ENCODE measurements at places on chromosomes 4 and X. TPM values are rescaled to one million over a fixed set of nuclear protein-coding genes. Genes with fewer than 3 reads are reported as not detected.

TBL1X gene
- polyA plus RNA-seq = 27.1 TPM

MMRN1 gene
- 2.8 TPM for polyA plus RNA-seq

NKX6-1 gene
- not detected for polyA plus RNA-seq

GRCh38 chr4:145602129-145602760 is 16.9 kb upstream of the MMAA start:
- DNase-seq = no peak

- DNase-seq = no peak
These were observed 102.4 kb downstream of the CPE start for GRCh38 chr4:165481053-165481835.

DNA sequence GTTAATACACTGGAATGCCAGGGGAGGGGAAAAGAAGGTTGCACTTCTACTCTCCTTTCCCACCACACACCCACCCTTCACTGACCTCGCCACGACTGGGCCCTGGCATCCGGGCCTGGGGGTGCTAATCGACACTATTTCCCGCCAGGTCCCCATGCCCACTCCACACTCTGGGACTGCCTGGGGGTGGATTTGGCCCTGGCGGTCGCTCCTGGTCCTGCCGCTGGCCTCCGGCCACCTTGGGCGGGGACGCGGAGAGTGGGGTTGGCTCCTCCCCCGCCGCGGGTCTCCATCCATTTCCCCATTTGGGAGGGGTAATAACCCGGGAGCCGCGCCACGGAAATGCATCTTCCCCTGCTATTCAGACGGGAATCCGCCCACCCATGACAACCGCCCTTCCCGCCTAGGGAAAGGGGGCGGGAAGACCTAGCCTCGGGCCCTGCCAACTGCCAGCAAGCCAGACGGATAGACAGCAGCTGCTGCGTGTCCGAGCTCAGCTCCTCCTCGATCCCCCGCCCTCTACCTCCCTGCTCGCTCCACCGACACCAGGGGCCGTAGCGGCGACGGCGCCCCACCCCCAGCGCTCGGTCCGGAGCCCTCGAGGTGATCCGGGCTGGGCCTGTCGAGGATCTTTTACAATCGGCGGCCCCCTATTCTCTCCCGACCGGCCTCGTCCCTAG is 78.1 kb downstream of the RLIM start:
- DNase-seq = no peak

DNA sequence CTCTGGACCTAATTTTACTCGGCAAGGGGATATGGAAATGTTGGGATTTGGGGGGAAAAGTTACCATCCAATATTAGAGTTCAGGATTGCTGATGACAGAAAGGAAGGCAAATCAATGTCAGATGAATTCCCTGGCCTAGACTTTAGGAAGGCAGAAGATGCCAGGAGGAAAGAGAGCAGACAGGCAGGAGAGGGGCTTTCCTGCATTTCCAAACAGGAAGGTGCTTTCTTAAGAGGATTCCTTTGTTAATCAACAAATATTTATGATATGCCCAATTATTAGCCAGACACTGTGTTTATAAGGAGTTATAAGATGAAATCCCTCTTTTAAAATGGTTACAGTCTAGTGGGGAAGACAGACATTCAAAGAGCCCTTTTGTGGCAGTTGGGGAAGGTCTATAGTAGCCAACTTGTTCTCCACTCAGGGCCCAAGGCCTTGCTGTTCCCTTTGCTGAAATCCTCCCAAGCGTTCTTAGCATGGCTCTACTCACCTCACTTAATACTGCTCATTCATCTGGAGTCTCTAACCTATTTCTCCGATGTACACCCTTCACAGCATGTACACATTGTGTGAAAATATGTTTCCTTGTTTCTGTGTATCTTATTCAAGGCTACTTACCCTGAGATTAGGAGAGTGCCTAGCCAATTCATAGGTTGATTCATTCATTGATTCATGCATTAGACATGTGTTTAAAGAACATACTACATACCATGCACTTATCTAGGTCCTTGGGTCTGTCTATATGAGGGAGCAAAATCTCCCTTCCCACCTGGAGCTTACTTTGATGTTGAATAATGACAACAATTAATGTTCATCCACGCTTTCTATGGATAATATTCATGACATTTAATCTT is 5.3 kb downstream of the IGFBP7 start:
- DNase-seq = no peak

DNA sequence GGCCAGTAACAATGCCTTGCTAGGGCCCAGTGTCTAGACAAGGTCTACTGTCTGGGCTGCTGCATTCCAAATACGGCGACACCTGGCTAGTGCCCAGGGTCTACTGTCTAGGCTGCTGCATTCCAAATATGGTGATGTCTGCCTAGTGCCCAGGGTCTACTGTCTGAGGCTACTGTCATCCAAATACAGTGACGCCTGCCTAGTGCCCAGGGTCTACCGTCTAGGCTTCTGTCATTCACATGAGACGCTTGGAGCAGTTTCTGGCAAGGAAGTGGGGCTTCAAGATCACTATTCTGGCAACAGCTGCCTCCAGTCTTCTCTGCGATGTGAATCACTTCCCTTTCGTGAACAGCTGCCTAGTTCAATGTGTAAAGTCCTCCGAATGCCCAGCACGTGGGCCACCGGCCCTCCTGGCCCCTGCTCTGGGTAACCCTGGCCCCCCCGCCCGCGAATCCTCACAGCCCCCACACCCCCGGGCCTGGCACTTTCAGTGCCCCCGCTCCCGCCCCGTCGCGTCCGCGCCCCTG is 12.7 kb downstream of the ACOX3 start:
- DNase-seq = no peak

- DNase-seq = no peak
These were observed 335.3 kb downstream of the PABPC4L start for GRCh38 chr4:133866328-133866699.

DNA sequence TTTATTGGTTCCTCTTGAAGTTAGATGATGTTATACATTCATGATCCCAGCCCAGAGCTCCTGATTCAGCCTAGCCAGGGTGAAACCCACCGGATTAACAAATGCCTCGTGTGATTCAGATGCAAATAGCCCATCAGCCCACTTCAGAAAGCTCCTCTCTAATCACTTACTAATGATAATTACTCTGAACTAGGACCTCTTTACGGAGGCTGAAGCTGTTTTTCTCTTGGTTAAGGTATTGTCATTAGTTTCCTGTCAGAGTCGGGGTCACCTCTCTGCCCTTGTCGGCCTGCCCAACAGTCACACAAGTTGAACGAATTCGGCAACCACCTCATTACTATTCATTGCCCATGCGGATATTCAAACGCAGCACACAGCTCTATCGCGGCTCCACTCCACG is 36.6 kb downstream of the ZFP42 start:
- DNase-seq = no peak

- no peak for DNase-seq
These were observed 95.2 kb downstream of the ATG4A start for GRCh38 chrX:108186811-108187210.

GRCh38 chr4:146059151-146059550 is 116.4 kb upstream of the LSM6 start:
- no peak for DNase-seq

- no peak for DNase-seq
These were observed 44.5 kb downstream of the FGFRL1 start for GRCh38 chr4:1055721-1056590.

DNA sequence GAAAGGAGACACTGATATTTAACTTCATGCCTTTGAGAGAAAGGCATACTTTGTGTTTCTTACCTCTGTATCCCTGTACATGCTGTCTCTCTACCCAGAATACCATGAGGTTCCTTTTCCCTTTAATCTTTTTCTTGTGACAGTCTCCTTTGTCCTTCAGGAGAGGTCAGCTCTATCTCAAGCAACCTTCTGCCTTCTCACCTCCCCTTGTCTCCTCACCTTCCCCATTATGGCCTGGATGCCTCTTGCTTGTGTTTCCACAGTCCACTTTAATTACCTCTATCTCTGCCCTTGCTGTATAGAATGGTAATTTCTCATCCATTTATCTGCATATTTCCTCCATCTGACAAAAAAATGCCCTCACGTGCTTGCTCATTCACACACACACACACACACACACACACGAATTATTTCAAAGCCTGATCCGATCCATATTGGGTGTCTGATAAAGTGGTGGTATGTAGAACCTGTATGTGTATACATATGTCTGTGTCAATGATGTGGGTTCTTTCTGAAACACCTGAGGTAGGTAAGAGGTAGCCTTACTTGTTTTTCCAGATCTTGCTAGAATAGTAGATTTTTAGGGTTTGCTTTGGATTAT is 28.5 kb downstream of the MSN start:
- DNase-seq = no peak

Measured in renal cortex interstitium (tissue), 15 donors.